Stimulated activated CD8-positive, alpha-beta memory T cell treated with anti-CD3 and anti-CD28 coated beads, Interleukin-7, amount 100 ng/mL, for 1 hour (primary cell): ENCODE measurements at places on chromosomes 2 and 18.

DNA sequence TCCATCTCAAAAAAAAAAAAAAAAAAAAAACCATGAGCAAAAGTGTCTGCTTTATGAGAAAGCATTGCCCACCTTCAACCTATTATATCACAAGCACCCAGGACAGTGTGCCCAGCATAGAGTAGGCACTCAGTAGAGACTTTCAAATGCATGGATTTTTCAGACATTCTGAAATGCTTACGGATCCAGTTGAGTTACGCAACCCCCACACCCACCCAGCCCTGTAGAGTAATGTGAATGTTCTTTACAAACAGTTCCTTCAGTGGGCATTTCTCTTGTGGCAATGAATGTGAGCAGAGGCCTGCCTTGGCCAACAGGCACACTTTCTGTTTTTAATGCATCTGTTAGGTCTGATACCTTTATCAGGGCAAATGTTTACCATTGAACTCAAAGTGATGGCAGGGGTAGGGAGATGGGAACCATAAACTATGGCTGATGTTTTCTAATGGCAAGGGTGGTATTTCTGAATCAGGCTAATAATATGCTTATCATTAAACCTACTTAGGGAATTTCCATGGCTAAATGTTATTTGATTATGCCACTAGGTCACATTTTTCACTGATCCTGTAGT is 65.0 kb upstream of the RPL31 start:
- no peak for DNase-seq

- DNase-seq, result no peak
Observed at GRCh38 chr2:207216457-207216856, 50.7 kb upstream of the KLF7 start.

- DNase-seq, result no peak
Observed at GRCh38 chr2:13758412-13758811, 874.1 kb upstream of the LRATD1 start.

GRCh38 chr2:120509213-120509815 is 163.4 kb downstream of the INHBB start:
- no peak for DNase-seq

DNA sequence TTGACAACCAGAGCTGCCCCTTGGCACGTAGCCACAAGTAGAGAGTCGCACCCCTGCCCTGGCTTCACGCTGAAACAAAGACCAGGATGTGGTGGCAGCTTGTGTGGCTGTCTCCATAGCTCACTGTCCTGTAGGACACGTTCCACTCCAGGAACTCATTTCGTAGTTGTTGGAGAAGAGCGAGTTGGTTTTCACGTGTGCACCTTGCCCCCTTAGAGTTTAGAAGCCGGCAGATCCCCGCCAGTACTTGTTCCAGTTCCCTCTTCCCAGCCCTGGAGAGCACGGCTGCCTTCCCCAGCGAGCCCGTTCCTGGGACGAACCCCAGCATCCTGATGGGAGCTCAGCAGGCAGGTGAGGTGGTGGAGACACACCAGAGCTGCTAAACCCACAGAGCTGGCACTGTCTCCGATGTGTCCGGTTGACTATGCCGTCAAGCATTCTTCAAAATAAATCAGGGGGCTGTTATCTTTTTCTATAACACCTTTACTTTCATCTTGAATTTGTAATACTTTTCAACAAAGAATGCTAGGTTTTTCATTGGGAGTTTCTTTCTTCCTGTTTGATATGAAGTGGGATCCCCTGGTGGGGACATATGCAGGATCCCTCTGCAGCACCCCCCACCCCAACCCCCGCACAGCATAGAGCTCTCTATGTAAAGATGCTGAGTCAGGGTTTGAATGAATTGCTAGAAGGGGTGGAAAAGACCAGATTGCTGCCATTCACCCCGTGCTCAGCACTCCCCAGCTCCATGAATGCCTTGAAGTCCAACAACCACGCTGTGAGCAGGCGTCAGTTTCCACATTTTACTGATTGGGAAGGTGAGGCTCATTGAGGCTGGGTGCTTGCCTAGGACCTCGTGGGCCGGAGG is 44.5 kb downstream of the GREB1 start:
- DNase-seq, result no peak

- DNase-seq, result no peak
Observed at GRCh38 chr2:168138901-168139300, 108.5 kb downstream of the STK39 start.

DNA sequence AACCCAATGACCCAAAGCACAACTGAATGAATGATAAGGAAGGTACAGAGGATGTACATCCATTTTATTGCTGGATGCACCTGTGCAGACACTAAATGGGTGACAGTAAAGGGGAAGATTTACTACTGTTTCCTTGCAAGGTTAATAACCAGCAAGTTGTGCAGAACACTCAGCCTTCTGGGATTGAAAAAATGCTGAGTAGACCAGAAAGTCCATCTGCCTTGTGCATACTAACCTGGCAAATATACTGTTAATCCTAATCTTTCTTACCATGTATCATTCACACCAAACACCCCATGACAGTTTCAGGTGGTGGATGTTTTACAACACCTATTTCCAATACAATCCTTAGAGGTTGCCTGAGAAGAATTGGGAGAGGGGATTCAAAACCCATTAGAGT is 814.1 kb upstream of the NRXN1 start:
- DNase-seq, result no peak

- DNase-seq, result no peak
Observed at GRCh38 chr2:71426721-71427120, 26.6 kb upstream of the DYSF start.

DNA sequence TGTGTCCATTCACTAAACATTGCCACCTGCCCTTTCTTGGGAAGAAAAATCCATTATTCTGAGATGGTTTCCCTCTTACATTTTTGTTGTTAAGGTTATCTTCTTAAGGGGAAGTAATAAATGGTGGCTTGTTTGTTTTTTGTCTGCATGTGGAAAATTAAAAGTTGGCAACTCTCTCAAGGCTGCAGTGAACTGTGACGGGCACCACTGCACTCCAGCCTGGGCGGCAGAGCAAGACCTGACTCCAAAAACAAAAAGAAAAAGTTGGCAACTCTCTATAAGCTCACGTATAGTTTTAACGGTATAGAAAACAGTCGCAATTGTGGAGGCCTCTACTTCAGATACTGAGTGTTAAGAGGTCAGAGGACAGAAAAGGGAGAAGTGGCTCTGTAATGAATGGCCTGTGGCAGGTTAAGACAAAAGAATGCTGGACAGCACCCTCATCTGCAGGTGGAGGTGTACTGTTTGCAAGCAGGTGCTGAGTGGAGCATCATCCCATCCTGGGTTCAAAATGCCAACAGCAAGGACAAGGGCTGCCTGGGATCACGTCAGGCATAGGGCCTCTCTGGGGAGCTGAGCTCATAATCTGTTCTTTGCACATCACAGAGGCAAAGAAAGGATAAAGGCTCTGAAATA is 16.7 kb downstream of the L3MBTL4 start:
- DNase-seq, result no peak

DNA sequence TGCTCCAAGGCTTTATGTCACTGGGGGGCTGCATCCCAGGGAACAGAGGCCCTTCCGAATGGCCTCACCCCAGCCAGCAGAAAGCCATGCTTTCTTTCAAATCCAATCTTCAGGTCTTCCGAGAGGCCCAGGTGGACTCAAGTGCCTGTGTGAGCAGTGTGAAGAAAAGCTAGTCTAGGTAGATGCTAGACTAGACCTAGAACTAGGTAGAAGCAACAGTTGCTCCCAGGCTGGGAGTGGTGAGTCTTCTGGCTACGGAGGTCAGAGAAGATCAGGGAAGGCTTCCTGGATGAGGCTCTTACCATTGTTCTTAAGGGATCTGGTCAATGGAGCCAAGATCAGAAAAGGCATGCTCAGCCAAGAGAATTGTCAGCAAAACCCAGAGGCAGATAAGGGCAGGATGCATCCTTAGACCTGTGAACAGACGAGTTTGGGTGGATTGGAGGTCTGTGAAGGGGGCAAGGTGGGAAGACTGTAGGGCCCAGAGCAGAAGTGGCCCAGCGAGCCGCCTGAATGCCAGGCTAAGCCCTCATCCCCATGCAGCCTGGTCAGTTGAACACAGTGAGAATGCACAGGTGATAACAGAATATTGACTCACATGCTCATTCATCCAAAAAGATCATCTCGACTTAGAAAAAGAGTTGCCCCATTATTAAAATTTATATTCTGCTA is 110.8 kb downstream of the SMAD7 start:
- no peak for DNase-seq

- DNase-seq, result no peak
Observed at GRCh38 chr2:15762449-15762848, 170.8 kb downstream of the DDX1 start.

DNA sequence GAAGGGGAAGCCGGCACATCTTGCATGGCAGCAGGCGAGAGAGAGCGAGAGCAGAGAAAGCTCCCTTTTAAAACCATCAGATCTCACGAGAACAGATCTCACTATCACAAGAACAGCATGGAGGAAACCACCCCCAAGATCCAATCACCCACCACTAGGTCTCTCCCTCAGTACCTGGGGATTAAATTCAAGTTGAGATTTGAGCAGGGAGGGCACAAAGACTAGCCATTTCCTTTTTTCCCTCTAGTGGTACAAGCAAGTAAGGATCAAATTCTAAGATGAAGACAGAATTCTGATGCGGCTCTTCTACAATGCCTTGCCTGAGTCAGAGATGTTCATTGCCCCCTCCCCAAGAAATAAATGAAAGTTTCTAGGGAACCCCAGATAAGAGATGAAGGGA is 45.6 kb upstream of the ANKRD44 start:
- no peak for DNase-seq

DNA sequence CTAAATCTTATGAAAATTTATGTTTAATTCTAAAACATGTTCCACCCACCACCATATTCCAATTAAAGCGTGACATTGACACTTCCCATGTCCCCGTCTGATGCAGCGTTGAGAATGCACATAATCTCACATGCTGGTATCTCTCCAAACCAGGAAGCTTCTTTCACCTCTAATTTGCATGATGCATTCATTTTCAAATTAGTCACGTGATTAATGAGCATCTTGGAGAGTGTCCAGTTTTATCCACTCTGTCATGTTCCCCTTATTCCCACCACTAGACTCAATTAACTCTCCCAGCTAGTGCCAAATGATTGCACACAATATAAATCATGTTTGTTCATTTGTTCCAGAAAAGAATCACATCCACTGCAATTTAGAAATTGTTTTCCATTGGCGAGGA is 105.8 kb downstream of the RIT2 start:
- DNase-seq, result no peak

GRCh38 chr18:53551868-53552426 is 672.5 kb downstream of the MBD2 start:
- DNase-seq, result no peak

DNA sequence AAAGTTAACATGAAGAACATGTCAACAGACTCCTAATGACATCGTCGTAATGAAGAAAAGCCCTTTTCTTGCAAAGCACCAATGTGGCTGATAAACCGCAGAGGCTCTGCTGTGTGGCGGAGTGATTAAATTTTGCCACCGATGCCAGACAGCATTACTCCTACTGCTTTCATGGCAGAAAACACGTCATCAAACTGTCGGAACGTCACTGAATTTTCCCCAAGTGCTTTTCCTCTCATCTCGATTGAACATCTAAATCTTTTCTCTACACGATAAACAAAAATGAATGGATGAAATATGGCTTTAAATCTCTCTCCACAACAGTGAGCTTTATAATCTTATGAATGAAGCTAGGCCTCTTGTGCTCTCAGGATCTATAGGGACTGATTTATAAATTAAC is 159.8 kb upstream of the REG3G start:
- no peak for DNase-seq

- DNase-seq, result no peak
Observed at GRCh38 chr18:32138332-32138982, 46.8 kb downstream of the RNF138 start.

- no peak for DNase-seq
Observed at GRCh38 chr2:207015901-207016300, 76.6 kb downstream of the CPO start.

- DNase-seq, result no peak
Observed at GRCh38 chr2:10949835-10950234, 38.1 kb downstream of the KCNF1 start.

GRCh38 chr2:52402128-52402527 is 1365.5 kb upstream of the CHAC2 start:
- no peak for DNase-seq

DNA sequence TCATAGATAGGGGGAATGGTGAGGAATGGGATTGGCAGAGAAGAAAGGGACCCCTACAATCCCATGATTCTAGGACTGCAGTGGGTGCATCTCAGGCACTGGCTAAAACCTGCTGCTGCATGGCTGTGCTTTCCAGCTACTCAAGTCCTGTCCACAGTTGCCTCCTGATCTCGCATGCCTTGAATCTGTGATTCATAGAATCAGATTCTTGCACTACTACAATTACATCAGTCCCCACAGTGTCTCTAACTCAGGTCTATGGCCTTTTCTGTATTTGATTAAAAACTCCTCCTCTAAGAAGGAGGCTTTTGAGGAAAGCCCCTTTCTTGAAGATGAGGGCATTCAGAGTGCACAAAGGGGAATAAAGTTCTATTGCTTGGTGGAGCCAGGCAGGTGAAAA is 117.4 kb downstream of the LRATD1 start:
- DNase-seq, result no peak

DNA sequence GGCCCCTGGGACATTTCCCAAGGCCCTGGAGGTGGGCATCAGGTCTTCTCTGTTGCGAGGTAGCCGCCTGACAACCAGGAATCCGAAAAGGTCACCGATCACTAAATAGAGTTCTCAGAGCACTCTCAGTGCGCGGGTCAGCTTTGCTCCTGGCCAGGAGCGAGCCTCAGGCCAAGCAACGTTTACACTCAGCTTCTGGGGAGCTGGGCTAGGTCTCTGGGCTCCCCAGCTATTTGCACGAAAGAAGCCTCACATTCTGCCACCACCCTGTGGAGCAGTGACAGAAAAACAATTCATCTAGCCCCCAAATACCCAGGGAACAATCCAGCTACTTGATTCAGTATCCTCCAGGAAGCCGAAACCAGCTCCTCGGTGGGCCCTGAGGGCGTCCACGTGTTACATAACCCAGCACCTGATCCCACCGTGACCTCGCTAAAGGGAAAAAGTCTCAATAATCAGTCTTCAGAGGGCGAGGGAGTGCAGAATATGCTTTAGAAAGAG is 3.3 kb downstream of the SH3BP4 start:
- no peak for DNase-seq

GRCh38 chr18:31710826-31711225 is 26.4 kb upstream of the B4GALT6 start:
- no peak for DNase-seq

DNA sequence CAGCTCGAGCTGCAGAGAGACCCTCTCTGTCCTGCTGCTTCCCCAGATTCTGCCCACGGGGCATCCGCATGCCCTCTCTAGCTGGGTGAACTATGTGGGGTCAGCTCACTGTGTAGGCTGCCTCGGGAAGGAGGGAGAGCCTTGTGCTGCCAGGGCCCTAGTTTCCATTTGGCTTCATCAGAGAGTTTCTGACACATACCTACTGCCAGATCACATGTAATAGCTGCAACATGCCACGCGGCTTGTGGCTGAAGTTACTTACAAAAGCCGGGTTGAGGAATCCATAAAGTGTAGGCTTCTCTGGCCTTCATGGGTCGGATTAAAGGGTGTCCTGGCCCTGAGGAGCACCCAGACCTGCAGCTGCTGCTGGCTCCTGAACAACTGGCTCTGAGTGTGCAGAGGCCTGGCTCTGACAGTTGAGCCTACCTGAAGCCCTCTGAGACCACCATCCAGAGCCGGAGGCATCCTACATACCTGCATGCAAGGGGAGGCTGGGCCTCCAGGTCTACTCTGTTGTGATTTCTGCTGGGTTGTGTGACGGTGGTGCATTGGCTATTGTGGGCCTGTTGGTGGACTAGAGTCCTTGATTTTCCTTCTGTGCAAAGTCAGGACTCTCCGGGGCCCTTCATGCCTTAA is 130.0 kb downstream of the SH3RF3 start:
- no peak for DNase-seq

- DNase-seq, result no peak
Observed at GRCh38 chr2:57669570-57669969, 377.0 kb upstream of the VRK2 start.
